LHCN-M2 (cell line): ENCODE measurements at places on chromosomes 5 and 9. TPM values are rescaled to one million over a fixed set of nuclear protein-coding genes. Genes with fewer than 3 reads are reported as not detected.
A peak's percentile ranks its signal among the peaks of the same experiment; 100 is the strongest.

- no peak for DNase-seq
Observed at GRCh38 chr5:11449966-11450365, 454.3 kb downstream of the CTNND2 start.

- DNase-seq, result peak; percentile 75
Observed at GRCh38 chr5:89930591-89931392, 478.8 kb downstream of the CETN3 start.

DNA sequence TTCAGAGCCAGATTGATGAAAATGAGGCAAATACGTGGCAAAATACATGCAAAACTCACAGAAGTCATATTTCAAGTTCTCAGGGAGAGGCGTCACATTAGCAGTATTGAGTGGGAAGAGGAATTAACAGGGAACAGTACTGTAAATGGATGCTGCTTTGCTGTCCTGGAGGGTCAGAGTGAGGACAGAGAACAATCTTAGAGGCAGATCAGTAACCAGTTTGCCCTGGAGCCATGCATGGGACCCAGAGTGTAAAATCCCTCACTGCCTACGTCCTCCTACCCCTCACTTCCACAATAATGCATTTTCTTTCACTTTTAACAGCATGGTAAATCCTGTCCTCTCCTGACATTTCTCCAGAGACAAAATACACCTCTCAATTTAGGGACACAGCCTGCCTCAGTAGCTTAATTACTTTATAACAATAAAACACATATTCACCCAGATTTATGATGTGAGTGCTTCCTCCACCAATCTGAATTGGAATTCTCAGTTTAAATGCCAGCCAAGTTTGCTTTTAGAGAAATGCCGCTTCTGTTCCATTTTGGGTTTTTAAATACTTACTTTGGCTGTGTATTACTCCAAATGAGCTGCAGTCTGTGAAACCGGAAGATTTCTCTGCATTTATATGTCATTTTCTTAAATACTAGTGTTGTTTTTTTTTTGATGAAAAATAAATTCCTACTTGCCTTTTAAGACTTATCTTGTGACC, 70.0 kb downstream of the LMNB1 start:
- DNase-seq, result no peak

GRCh38 chr5:156695774-156696173, 154.3 kb upstream of the PPP1R2B start:
- no peak for DNase-seq

DNA sequence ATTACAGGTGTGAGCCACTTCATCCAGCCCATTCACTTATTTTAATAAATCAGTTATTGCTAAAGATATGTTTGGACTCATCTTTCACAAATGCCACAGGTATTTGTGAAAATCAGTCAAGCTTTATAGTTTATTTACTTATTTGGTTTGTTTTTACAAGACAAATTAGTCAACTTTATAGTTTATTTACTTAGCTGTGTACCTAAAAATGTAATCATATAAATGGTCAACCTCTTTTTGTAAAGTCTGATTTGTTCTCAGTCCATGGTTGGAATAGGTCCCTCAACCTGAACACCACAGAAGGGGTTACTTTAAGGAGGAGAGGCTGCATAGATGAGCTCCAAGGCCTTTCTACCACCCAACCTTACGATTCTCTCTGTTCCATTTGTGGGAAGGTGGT, 80.2 kb downstream of the GNAQ start:
- DNase-seq, result no peak

- DNase-seq, result no peak
Observed at GRCh38 chr5:112915831-112916230, 6.2 kb downstream of the REEP5 start.

DNA sequence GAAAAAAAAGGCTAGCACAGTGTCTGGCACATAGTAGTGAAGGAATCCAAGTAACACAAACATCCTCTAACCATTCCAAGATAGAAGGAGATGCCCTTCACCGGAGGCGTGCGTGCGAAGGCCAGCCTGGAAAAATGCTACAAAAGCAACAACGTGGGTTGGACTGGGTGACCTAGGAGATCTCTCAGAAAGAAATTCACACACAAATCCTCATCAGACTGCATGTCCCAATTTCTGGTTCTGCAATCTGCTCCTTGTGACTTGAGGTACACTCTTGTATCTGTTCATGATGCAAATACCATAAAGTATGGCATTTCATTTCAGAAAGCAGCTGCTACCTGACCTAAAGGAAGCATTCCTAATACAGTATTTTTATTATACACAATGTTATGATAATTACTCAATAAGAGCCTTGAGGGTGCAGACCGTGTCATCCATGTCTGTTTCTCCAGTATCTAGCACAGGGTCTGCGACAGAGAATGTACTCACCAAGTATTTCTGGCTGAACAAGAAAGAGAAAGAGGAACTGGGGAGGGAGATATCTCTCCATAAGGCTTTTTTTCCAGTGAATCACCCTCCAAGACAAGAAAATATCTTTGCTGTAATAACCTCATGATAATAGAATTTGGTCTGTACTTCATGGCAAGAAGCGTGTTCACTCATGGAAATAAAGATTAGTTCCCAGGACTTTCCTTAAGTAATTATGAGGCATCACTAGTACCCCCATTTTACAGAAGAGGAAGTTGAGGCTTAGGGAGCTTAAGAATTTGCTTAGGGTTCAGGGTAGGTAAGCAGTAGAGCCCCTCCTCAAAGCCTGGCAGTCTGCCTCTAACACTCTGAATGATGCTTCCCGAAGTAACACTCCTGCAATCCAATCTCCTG, 138.3 kb downstream of the CDK5RAP2 start:
- peak; percentile 45 for DNase-seq

DNA sequence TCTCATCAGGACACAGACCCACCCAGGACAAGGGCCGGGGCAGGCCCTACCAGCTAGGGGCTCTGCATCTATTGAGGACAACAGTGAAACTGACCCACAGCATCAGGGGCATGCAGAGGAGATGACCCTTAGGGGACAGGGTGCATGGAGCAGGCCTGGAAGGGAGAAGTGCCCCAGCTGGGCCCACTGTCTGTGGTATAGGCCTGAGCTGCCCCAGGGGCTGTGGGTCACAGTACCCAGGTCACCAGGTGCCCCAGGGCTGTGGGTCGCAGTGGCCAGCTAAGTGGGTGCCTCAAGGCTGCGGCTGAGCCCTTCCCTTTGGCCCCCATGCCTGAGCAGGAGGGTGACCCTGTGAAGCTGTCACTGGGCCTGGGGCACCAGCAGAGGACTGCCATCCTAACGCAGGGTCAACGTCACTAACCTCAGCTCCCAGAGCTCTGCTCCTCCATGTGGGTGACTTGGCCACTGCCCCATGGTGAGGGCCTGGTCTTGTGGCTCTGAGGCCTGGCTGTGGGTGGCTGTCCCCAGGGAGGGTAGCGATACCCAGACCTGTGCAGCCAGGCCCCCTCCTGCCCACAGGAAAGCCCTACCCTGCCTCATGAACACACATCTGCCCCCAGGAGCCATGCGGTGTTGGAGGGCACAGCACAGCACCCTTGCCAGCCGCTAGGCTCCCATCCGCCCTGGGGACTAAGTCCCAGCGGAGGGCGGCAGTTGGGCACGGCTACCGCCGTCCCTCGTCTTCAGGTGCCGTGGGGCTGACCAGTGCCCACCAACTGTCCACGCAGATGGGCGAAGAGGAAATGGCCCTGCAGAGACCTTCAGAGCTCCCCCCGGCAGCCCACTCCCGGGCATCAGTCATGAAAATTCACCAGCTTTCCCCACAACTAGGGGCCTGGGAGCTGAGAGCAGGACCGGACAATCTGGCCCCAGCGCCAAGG, 4.9 kb downstream of the EDF1 start:
- DNase-seq, result no peak

DNA sequence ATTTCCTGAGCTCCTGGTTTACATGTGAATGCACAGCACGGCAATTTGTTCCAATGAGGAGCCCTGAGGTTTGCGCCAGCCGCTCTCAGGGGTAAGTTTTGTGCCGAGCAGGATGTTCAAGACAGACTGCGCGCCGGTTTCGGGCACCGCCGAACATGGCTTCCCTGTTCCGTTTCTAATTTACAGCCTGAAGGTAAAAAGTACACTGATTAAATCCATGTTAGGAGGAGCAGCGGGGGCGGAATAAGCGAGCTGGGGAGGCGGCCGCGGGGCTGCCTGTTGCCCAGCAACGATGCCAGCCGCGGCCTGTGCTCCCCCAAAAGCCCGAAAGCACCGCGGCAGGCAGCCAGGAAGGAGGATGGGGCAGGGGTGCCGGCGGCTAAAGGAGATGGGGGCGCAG, 6.4 kb downstream of the SOWAHA start:
- no peak for DNase-seq

- DNase-seq, result peak; percentile 99
Observed at GRCh38 chr5:38806775-38807258, 39.0 kb upstream of the OSMR start.

DNA sequence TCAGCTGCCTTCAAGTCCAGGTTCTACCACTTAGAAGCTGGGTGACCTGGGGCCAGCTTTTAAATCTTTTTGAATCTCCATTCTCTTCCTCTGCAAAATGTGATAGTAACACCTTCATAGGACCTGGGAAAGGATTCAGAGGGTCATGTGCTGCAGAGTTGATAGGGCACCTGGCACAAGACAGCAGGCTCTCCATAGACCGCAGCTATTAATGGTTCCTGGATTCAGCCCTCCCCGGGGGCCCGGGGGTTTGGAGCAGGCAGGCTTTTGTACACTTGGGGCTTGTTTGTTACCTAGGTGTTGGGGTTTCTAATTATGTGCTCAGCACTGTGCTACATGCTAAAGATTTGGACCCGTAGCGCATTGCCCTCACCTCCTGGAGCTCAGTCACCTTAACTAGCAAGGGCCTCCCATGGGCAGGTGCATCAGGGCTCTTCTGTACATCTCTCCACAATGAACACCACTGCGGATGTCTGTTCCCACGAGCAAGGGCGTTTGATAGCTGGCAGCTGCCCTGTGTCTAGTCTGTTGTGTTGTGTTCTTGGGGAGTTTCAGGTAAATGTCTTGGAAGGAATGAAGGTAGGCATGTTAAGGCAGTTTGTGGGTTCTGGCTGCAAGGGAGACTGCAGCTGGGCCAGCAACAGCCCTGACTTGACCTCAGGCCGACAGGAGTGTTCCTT, 12.1 kb downstream of the PRRC2B start:
- no peak for DNase-seq

DNA sequence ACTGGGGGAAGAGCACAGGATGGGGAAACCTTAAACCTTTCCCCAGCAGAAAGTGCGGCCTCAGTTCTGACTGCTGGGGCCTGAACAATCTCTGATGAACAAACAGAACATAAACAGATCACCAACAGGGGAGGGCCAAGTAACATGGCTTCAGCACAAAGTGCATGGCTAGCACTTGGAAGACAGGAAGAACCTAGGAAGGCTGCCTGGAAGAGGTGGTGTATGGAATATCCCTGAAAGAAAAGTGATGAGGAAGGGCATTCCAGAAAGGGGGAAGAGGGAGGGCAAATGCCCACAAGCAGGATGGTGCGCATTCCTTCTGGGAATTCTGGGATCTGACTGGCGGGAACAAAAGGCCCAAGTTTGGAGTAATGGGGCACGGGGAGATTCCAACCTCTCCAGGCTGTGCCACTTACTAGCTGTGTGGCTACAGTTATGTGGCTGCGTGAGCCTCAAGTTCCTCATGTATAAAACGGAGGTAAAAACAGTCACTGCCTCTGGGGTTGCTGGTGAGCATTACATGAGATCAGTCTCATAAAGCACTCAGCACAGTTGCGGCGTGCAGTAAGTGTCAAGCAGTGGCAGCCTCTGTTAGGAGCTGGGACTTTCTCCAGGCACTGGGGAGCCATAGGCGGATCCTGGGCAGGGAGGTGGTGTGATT, 1.6 kb downstream of the PDGFRB start:
- peak; percentile 31 for DNase-seq

GRCh38 chr5:31701642-31702299, 62.8 kb downstream of the PDZD2 start:
- DNase-seq, result no peak

- DNase-seq, result no peak
Observed at GRCh38 chr9:33065157-33066076, 11.1 kb downstream of the SMU1 start.

DNA sequence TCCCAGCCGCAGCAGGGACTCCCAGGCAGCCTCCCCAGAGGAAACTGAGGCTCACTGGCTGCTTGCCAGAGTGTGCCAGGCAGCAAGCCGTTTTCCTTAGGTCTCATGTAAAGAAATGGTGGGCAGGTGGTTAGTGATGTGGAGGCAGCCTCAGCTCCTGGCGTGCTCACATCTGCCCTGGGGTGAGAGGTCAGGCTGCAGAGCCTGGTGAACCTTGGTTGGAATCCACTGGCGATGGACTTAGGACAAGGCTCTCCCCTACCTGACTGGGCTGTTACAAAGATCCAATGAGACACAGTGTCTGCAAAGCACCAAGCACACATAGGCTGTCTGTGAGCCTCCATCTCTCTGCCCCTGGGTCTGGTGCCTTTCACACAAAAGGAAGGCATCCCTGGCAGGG, 30.9 kb downstream of the LHX6 start:
- no peak for DNase-seq

DNA sequence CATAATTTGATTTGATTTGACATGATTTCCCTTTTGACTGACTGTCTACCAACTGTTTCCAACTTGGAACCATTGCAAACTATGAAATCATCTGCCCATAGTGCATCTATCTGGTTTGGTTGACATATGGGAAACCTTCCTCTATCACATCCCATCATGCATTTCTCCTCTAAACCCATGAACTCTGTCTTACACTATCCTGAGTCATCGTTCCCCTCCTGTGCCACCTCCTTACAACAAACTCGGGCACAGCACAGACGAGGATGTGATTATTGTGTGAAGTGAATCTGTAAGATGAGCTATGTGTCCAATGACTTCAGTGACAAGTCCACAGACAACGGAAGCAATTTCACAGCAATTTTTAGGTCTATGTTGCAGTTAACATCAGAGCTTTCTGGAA, 126.1 kb downstream of the NPR3 start:
- DNase-seq, result peak; percentile 75

DNA sequence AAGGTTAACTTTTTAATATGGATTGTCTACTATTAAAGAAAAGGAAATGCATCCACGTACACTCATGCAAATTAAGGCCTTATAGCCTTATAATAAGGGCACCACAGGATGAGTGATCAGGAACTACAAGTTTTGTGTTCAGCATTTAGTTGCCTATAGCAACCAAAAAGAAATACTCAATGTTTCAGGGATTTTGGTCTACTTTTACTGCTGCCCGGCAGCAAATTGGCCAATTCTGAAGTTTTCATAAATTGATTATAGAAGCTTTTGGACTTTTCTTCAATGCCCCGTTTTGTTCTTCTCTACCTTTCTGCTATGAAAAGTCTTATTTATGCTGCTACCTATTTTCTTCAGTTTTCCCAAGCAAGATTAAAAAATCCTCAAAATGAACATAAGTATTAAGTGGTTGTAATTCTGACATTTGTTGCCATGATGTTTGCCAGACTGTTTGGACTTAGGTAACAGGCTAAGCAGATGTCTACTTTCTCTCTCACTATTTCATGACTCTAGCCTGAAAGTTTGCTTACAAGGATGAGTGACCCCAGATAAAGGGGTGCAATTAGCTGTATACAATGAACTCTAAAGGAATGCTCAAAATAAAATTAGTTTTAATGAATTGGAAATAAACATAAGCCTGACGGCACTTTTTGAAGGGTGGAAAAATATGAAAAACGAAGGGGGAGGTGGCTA, 391.5 kb upstream of the DAB2 start:
- no peak for DNase-seq

The UBLCP1 gene
- total RNA-seq, result 36.5 and 36.7 TPM in 2 replicates

The DAPK1 gene
- total RNA-seq, result 19.7 and 26.6 TPM in 2 replicates

The TMEM141 gene
- 61.2 and 76.3 TPM in 2 replicates for total RNA-seq

The PCDHA8 gene
- total RNA-seq, result not detected in 2 replicates

The TMEFF1 gene
- total RNA-seq, result 0.51 and 2.4 TPM in 2 replicates
